Activated B cell treated with CpG ODN at 0.5 μM for 24 hours (primary cell): ENCODE measurements at places on chromosomes 5 and 9.

DNA sequence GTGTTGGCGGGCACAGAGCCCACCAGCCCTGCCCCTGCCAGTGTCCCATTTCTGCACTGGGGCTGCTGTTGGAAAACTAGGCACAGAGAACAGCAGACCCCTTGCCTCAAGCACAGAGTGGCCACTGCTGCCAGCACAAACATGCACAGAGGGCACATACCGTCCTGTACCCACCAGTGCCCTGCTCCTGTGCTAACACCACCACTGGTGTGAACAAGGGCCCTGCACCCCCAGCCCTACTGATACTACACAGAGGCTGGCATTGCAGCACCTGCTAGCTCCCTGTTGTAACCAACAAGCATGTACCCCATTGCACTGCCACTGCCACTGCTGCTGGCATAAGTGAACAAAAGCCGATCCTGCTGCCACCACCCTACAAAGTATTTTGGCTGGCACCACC lies 348.0 kb upstream of the MPDZ start:
- no peak for DNase-seq

- DNase-seq, result no peak
These were observed 65.2 kb upstream of the FYB1 start for GRCh38 chr5:39284552-39284951.

- no peak for DNase-seq
These were observed 44.0 kb upstream of the PCA3 start for GRCh38 chr9:76720245-76720644.

- no peak for DNase-seq
These were observed 72.5 kb downstream of the APTX start for GRCh38 chr9:32928912-32929311.

DNA sequence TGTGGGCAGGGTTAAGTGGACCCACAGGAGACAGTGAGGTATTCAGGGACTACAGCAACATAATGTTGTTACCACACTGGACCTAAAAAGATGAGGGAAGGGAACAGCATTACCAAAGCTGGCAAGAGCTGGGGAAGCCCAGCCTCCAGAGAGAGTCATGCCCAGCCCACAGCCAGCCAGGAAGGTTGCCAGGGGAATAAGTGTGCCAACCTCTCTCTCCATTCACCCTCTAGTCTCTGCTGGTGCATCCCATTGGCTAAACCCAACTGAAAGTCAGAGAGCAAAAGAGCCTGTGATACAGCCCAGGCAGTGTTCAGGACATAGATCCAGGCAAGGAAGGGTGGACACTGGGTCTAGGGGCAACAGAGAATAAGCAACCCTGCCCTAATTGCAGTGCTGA lies 35.8 kb upstream of the AFAP1L1 start:
- no peak for DNase-seq

GRCh38 chr9:134724202-134724911 lies 82.8 kb downstream of the COL5A1 start:
- DNase-seq, result no peak

- no peak for DNase-seq
These were observed 15.4 kb downstream of the REEP5 start for GRCh38 chr5:112906637-112907036.

GRCh38 chr9:2385746-2386145 lies 235.8 kb upstream of the VLDLR start:
- DNase-seq, result no peak

DNA sequence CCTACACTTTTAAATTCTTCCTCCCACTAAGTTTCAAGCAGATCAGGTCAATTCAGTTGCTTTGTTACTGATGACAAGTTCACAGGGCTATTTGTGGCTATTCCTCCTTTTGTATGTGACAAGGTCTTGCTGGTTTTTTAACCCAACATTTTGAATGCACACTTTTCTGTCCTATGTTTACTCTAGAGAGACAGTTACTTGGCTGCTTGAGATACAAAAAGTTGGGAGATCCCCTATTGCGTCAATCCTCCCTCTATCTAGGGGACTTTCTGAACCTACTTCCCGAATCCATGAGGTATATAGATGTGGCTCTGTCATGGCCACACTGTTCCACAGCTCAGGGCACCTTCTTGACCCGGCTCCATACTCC lies 386.7 kb downstream of the NTRK2 start:
- no peak for DNase-seq

GRCh38 chr5:10761933-10762775 lies 1.1 kb upstream of the DAP start:
- no peak for DNase-seq

- no peak for DNase-seq
These were observed 174.7 kb upstream of the NREP start for GRCh38 chr5:111931655-111932054.

GRCh38 chr5:57818397-57818796 lies 335.8 kb upstream of the ACTBL2 start:
- DNase-seq, result no peak

GRCh38 chr5:1316588-1317340 lies 21.9 kb upstream of the TERT start:
- no peak for DNase-seq

DNA sequence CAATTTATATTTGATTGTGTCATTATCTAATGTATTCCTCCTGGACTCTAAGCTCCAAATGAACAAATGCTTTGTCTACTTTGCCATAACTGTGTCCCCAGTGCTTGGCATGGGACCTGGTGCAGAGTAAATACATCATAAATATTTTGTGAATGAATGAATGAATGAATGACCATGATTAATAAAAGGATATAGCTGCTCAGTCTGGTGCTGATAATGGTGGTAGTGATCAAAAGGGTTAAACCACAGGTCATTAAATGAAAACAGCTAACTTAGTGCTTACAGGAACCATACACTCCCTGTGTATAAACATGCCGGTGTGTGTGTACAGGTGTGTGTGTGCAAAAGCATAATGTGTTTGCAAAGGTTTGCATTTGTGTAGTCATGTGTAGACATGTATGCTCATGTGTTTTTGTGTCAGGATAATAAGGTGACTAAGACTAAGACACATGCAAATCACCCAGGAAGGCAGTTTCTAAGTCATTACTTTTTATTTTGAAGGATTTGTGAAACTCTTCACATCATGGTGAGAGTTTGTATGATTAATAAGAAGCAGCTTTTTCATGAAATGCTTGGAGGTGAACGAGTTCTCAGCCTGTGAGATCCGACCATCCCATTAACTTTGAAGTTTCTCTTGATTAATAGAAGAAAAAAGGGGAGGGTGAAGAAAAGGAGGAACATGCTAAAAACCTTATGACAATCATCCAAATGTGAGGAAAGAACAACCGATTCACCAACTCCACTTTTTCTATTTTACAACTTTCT lies 24.6 kb downstream of the SPARC start:
- DNase-seq, result no peak

DNA sequence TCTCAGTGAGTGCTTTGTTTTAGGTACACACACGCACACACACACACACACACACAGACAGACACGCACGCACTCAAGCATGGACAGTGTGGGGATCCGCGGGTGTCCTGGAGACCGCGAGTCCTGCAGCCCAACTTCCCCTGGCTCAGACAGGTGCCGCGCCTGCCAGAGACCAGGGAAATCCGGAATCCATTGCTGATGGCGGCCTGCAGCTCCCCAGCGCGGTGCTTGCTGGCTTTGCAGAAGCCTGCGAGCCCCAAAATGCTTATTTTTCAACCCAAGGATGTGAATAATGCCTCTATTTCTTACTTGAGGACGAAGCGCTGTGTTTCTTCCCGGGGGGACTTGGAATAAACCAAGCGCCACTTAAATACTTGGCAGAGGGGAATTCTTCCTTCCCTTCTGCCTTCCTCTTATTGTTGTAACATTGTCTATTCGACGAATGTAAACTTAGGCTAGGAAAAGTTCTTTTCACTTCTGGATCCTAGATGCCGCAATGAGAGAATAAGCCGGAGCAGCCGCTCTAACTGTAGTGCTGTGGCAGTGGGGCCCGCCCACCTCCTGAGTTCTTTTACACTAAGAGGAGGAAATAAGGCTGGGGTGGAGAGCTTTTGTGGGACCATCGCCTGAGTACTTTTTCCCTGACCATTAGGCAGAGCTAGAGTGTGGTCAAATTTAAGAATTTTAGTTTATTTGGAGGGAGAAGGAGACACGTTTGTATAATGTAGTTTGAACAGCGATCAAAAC lies 802 bp downstream of the ITGA2 start:
- no peak for DNase-seq

GRCh38 chr5:169395136-169395535 lies 94.2 kb upstream of the SLIT3 start:
- no peak for DNase-seq

- no peak for DNase-seq
These were observed 97.7 kb downstream of the LHFPL2 start for GRCh38 chr5:78550891-78551290.

DNA sequence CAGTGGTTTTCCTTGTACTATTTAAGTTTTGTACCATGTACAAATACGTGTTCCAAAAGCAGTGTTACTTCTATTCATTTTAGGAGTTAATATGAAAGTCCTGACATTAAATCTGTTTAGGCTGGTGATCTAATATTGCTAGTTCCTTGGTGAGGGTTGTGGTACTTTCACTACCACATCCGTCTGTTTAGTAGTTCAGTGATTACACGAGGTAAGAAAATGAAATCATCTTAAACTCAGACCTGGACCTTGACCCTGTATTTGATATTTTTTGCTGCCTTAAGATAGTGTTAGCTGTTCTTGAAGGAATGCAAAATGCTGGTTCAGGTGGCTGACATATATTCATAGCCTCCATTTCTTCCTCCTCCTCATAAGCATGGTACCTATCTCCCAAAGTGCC lies 50.3 kb downstream of the MTAP start:
- DNase-seq, result no peak

GRCh38 chr9:98964911-98965336 lies 21.2 kb downstream of the COL15A1 start:
- no peak for DNase-seq

GRCh38 chr9:106583751-106584150 lies 279.2 kb upstream of the ZNF462 start:
- DNase-seq, result no peak

GRCh38 chr9:127463911-127464310 lies 12.6 kb downstream of the LRSAM1 start:
- DNase-seq, result no peak

GRCh38 chr5:142925795-142926194 lies 155.6 kb downstream of the ARHGAP26 start:
- DNase-seq, result no peak

DNA sequence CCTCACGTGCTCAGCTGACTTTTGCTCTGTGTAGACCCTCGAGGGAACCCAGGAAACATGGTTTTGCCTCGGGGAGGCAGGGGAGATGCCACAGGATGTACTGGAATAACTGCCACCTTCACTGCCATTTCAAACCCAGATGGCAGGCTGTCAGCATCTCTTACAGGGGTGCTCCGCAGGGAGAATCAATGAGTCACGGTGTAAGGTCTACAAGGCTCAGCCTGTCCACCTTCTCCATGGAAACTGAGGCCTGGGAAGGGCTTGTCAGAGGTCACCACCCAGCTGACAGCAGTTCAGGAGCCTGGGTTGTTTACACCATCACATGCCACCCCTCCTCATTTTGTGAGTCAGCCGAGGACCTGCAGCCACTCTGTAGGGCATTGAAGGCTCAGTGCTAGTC lies 30.8 kb downstream of the DAB2IP start:
- DNase-seq, result no peak

DNA sequence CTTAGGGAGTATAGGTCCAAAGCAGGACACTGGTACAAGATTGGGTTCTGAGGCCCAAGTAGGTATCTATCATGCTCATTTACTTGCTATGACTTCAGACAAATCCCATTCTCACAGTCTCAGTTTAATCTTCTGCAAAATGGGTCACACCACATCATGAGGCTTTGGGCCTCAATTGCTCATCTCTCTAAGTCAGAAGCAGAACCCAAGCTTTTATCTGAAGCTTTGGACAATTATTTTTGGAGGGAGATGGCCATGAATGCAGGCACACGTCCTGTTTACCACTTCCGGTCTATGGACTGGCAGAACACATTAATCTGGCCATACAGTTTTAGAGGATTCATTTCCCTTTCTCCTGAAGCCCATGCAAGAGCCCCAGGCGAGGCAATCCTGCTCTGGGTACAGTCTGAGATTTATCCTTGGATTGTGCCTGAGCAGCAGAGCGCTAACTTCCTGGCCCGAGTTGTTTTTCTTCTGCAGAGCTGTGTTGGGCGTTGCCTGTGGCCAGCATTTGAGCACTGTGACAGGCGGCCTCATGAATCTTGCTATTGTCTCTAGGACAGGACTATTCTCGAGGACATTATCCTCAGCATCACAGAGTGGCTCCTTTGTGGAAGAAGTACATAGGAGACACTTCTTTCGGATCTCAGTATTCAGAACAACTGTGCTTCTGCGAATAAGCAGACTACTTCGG lies 16.1 kb downstream of the SLC22A4 start:
- no peak for DNase-seq

GRCh38 chr9:131641618-131642495 lies 96.5 kb downstream of the PRRT1B start:
- DNase-seq, result no peak

- no peak for DNase-seq
These were observed 329.7 kb upstream of the WWC1 start for GRCh38 chr5:167961731-167962130.

DNA sequence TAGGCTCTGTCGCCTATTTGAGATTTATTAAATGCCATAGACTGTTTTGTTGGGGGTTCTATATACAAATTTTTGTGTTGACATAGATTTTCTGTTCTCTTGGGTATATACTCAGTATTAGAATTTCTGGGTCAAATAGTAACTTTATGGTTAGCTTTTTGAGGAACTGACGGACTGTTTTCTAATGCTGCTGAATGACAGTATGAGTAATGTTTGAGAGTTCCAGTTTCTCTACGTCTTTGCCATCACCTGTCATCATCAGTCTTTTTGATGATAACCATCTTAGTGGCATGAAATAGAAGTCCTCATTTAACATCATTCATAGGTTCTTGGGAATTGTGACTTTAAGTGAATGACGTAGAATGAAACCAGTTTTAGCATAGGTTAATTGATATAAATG lies 60.1 kb downstream of the CCDC171 start:
- DNase-seq, result no peak

GRCh38 chr9:77510666-77511065 lies 137.5 kb downstream of the GNA14 start:
- DNase-seq, result no peak

GRCh38 chr5:175892015-175892800 lies 20.8 kb downstream of the CPLX2 start:
- no peak for DNase-seq

GRCh38 chr9:86353655-86354010 lies 577 bp downstream of the TUT7 start:
- DNase-seq, result no peak
